Mesothelial cell of epicardium (in vitro differentiated cells): ENCODE measurements at places on chromosomes 16 and 17. TPM values are rescaled to one million over a fixed set of nuclear protein-coding genes. Genes with fewer than 3 reads are reported as not detected.

DNA sequence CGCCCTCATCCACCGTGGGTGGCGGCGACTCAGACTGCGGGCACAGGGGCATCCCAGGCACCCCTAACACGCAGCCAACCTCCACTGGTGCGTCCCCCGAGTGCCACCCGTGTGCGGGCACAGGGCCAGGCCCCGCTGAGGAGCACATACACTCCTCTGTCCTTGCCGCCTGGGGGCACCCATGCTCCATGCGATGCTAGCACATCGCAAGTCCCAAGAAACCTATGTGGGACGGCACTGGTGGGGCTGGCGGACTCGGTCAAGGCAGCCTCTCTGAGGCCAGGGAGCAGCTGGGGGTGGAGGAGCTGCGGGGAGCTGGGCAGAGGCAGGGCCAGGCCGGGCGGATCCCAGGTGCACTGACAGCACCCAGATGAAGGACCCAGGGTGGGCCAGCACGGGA, 4.0 kb downstream of the ZNF598 start:
- H3K4me3 ChIP-seq, result no peak overlapping the region
- H3K27ac ChIP-seq, result no peak overlapping the region
- H3K4me1 ChIP-seq, result peaks cover 29% of the 10 kb centered on the region

- H3K4me3 ChIP-seq, result peak overlapping the region; percentile 37
- H3K27ac ChIP-seq, result peak overlapping the region; percentile 82
- peaks cover 74% of the 10 kb centered on the region for H3K4me1 ChIP-seq
- DNase-seq, result peak; percentile 60
- no peaks in the 10 kb centered on the region for H3K36me3 ChIP-seq
Observed at GRCh38 chr16:88769617-88770460, 15.2 kb downstream of the PIEZO1 start.

GRCh38 chr16:65045961-65046360, 75.9 kb downstream of the CDH11 start:
- H3K4me3 ChIP-seq, result no peak overlapping the region
- peaks cover 5% of the 10 kb centered on the region for H3K4me1 ChIP-seq
- peaks cover 13% of the 10 kb centered on the region for H3K36me3 ChIP-seq
- DNase-seq, result no peak
- no peaks in the 10 kb centered on the region for H3K27me3 ChIP-seq

DNA sequence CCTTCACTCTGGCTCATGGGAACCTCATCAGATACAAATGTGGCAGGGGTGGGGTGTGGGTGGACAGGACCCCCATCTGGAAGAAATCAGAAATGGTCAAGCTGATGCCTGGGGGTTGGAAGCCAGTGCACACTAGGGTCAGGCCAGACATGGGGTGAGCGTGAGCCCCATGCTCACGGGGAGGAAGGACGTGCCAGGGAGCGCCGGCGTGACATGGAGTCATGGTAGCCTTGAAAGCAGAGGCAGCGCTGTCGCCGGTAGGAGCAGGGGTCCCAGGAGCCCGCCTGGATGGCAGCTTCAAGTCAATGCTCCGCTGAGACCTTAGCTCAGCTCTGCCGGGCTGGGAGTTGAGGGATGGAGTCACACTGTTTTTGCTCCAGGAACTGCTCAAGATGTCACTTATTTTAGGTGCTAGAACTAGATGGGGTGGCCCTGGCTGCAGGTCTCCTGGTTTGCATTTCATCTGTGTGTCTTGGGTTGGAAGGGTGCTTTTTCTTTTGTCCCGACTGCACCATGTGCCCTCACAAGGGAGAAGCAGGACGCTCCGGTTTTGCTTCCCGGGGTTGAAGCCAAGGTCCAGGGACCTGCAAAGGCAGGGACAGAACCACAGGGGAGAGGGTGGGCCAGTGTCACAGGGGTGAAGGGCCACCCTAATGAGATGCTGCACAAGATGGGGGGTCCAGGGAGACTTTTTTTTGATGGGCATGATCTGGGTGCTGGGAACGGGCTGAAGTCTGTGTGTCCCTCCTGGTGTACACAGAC, 51.4 kb downstream of the USP22 start:
- DNase-seq, result no peak
- H3K36me3 ChIP-seq, result peaks cover 12% of the 10 kb centered on the region
- H3K27me3 ChIP-seq, result no peaks in the 10 kb centered on the region
- peaks cover 19% of the 10 kb centered on the region for H3K4me1 ChIP-seq
- H3K4me3 ChIP-seq, result no peak overlapping the region

DNA sequence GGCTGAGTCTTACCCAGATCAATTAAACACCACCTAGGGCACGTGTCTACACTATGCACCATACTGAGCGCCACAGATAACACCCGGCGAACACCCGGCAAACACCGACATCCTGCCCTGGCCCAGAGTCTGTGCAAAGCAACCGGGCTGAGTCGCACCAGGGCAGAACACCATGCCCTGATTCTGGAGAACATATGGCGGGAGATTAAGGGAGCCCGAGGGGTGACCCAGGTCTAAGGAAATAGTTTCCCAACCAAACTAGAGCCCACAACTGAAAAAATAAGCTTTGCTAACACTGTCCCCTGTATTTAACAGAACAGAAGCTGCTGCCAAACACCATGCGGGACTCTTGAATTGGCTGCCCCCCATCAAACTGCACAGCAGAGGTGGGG, 22.1 kb downstream of the MYO18A start:
- H3K27ac ChIP-seq, result peak overlapping the region; percentile 82
- peaks cover 66% of the 10 kb centered on the region for H3K4me1 ChIP-seq
- no peak for DNase-seq
- peaks cover 5% of the 10 kb centered on the region for H3K36me3 ChIP-seq

MTMR4 gene
- 73.1 to 76.8 TPM (median 74.4 TPM) in 3 replicates for total RNA-seq
